CD4-positive, alpha-beta T cell treated with Interferon alpha-2 for 1 hour (primary cell): ENCODE measurements at places on chromosomes 7 and 10.

- DNase-seq: no peak
These were observed 179.2 kb downstream of the PLXNA4 start for GRCh38 chr7:132397070-132397469.

GRCh38 chr10:127218658-127219057 is 22.3 kb upstream of the INSYN2A start:
- no peak for DNase-seq

GRCh38 chr7:17674166-17674942 is 265.9 kb downstream of the SNX13 start:
- no peak for DNase-seq

DNA sequence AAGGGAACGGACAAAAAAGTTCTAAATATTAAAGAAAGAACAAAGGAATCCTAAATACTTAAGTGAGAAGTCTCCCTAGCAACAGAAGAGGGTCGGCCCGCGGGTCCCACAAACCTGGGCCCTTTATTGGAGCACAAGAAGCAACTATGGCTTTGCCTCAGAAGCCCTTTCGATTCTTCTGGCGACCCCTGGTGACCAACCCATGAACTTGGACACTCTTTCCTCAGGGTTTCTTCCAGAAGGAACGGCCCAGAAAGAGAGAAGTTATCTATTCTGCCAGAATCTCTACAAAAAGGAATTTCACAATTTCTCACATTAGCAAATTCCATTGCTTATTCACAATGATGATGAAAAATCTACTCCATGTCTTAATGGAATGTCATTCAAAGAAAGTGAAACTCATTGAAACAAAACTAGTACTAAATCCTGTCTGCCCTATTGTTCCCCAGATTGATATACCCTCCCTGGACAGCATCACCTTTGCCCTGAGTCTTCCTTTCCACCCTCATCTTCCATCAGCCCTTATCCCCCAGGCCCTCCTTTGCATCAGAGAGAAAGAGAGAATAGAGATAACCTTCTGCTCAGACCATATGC is 43.7 kb downstream of the CPVL start:
- peak; percentile 52 for DNase-seq

DNA sequence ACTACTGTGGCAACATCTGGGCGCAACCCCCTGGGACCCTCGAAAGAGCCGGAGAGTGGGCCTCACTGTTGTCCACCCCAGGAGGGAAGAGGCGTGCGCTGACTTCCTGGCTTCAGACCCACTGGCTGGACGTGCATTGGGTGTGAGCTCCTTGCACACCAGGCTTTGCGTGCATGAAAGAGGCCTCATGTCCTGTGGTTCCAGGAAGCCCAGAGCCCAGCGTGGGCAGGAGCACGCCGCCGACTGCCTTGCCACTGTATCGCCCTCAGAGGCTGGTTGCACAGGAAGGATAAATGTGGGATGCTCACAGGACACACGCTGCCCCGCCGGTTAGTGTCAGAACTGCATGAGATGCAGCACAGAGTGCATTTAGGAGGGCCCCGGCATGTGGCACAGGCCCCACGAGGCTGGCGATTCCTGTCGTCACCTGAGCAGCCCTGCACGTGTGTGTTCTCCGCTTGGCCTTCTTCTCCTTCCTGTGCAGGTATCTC is 8.5 kb upstream of the JAKMIP3 start:
- no peak for DNase-seq

DNA sequence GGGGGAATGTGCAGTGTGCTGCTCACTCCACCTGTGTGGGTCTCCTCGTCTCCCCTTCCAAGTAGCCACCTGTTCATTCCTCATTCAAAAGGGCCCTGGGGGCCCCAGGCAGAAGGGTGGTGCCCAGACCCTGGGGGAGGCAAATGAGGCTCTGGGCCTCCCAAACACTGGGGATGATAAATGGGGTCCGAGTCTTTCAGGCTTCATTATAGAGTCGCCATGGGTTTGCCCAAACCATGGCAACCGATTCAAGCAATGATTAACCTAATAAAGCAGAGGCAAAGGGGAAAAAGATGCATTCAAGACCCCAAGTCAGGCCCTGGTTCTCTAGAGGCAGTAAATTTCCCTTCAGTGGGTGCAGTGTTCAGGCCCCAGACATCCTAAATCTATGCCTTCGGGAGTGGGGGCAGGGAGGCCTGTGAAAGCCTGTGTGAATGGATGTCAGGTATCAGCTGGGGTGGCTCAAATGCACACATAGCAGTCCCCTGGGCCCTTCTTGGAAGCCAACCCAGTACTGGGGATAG is 10.4 kb downstream of the NEUROG3 start:
- DNase-seq: no peak

GRCh38 chr7:75534727-75535307 is 42.7 kb downstream of the SPDYE5 start:
- DNase-seq: no peak

DNA sequence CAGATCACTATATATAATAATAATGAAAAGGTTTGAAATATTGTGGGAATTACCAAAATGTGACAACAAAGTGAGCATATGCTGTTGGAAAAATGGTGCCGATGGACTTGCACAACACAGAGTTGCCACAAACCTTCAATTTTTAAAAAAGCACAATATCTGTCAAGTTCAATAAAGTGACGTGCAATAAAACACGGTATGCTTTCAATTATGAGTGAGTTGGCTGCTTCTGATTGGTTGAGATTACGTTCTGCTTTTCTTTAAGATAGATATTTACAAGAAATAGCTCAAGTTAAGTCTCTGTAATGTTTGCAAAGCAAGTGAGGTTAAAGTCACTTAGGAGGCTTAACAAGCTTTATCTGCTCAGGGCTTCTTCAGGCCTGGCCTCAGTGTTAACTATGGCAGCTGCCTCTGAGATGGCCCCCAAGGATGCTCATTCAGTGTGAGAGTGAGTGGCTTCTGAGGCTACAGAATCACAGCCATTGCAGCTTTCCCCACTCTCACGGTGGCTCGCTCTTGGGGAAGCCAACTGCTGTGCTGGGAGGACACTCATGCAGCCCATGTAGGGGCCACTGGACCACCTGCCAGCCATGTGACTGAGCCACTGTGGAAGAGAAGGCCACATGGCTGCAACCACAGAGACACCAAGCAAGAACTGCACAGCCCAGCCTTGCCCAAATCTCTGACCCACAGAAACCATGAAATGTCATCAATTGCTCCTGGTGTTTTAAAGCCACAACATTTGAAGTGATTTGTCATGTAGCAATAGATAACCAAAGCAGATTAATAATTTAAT is 78.3 kb upstream of the TMEM72 start:
- no peak for DNase-seq

DNA sequence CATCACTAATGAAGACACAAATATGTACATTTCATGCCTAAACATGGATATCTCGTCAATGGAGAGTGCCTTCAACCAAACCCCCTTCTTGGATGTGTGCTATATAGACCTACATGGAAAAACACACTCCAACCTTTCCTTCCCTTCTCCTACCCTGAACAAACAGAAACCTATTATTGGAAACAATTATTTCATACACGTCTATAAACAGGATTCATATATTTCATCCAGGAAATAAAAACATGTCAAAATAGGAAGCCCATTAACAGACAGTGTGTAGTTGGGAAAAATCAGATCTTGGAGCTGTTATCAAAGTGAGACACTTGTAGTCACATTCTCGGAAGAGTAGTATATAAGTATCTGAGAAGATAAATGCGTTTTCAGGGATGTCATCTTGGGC is 81.1 kb downstream of the NRP1 start:
- DNase-seq: no peak

DNA sequence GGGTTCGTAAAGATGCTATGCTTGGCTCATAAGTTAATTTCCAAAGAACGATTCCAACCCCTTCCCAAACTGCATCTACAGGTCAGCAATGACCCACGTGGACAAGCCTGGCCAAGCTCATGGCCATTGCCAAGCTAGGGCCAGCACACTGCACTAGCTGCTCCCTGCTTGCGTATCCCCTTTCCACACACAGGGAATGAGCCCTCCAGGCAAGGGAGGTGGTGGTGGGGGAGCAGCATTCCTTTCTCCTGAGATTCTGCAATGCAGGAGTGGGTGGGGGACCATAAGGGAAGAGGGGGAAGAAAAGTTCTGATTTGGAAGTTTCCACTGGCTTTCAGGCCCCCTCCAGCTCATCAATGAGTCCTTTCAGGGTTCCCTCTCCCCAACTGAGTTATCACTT is 56.0 kb downstream of the SH3PXD2A start:
- no peak for DNase-seq

DNA sequence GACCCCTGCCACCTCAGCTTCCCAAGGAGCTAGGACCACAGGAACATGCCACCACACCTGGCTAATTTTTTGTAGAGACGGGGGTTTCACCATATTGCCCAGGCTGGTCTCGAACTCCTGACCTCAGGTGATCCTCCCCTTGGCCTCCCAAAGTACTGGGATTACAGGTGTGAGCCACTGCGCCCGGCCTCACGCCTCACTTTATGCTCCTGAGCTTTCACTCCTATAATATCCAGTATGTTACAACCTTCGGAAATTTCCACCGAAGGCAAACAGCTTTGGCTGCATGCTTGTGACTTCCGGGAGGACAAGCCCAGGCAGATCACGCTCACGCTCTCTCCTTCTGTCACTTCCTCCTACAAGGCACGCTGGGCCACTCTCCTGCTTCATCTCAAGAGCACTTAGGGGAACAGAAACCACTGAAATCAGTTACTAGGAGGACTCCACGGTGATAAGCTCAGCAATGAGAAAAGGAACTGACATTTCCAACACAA is 4.4 kb upstream of the MAD1L1 start:
- peak; percentile 33 for DNase-seq

DNA sequence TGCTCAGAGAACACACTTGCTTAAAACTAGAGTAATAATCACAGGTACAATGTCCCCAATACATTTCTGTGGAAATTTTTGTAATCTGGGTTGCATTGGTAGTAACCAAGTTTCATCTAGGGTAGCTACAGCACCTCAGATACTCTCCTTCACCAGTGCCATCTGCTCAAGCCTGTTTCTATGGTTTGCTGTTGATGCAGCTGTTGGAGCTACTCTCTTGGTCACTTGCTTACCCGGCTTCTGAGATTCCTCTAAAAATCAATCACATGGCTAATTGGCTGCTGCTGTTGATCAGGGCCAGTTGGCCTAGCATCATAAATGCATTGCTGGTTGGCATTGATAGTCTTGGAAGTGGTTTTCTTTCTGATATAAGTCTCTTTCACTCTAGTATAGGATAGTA is 220.8 kb downstream of the BICC1 start:
- no peak for DNase-seq

- no peak for DNase-seq
These were observed 752 bp upstream of the ABCA13 start for GRCh38 chr7:48170506-48170905.

DNA sequence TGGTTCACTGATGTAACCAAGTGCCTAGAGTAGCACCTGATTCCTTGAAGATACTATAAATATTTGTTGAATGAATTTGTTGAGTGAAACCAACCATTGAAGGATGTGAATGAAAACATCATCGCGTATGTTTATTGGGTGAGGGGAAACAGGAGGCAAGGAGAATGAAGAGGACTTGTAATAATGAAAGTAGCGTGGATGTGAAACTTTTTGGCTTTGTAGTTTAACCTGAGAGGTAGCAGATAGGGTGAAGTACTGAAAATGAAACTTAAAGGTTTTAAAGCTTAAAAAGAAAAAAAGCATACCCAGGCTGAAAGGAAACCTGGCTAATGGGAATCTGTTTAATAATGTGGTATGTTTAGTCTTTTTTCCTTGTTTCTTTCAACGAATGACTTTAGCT is 5.2 kb downstream of the CCNY start:
- peak; percentile 63 for DNase-seq

DNA sequence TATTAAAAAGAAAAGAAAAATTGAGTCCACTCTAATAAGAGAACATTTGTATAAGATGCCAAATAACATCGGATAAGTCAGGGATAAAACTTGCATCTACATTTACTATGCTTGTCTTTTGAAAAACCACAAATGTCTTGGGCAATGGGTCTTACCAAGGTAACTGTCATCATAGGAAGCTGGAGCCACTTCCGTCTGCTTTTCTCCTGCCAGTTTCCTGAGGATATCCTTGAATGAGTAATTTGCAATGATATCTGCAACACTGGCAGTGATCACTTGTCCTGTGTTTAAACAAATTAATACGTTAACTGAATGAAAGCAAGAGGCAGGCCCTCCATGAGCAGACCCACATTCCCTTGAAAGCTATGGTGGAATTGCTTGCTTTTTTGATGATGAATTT is 47.3 kb downstream of the ITGA8 start:
- no peak for DNase-seq

GRCh38 chr7:25839084-25839769 is 312.8 kb upstream of the NFE2L3 start:
- DNase-seq: no peak

- DNase-seq: no peak
These were observed 166.6 kb downstream of the THSD7A start for GRCh38 chr7:11665357-11665756.

- DNase-seq: no peak
These were observed 11.4 kb upstream of the ZNF12 start for GRCh38 chr7:6718124-6718523.

DNA sequence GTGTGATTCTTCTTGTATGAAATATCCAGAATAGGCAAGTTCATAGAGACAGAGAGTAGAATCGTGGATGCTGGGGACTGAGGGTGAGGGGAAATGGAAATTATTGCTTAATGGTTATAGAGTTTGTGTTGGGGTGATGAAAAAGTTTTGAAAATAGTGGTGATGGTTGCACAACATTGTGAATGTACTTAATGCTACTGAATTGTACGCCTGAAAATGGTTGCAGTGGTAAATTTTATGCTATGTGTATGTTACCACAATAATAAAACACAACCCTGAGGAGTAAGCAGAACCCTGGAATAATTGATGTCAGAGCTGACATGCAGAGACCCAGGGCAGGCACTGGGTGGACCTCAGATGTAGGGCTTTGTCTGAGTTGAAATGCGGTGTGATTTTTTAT is 57.6 kb downstream of the TACR2 start:
- no peak for DNase-seq

- DNase-seq: no peak
These were observed 1.2 kb downstream of the ARL3 start for GRCh38 chr10:102712843-102713538.

DNA sequence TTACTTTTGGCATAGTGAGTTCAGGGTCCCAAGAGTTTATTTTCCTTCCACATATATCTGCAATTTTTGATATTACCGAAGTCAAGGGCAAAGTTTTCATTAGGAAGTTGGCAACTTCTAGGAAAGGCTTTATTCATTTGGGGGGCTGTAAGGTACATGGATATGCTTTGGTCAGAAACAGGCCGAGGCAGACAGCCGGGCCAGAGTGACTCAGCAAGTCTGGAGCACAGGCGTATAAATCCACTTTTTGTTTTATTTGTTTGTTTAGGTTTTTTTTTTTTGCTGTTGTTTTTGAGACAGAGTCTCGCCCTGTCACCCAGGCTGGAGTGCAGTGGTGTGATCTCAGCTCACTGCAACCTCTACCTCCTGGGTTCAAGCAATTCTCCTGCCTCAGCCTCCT is 3.7 kb downstream of the ZNF680 start:
- DNase-seq: no peak

- DNase-seq: no peak
These were observed 15.3 kb downstream of the RASGEF1A start for GRCh38 chr10:43251419-43252165.
